Pancreas (tissue), 10 donors: ENCODE measurements at places on chromosomes 11 and 22. TPM values are rescaled to one million over a fixed set of nuclear protein-coding genes. Genes with fewer than 3 reads are reported as not detected.

- no peak for DNase-seq
- H3K4me1 ChIP-seq, result no peaks in the 10 kb centered on the region
- no peak overlapping the region for H3K27ac ChIP-seq
Measured at GRCh38 chr11:25970726-25971508, 361.0 kb upstream of the ANO3 start.

DNA sequence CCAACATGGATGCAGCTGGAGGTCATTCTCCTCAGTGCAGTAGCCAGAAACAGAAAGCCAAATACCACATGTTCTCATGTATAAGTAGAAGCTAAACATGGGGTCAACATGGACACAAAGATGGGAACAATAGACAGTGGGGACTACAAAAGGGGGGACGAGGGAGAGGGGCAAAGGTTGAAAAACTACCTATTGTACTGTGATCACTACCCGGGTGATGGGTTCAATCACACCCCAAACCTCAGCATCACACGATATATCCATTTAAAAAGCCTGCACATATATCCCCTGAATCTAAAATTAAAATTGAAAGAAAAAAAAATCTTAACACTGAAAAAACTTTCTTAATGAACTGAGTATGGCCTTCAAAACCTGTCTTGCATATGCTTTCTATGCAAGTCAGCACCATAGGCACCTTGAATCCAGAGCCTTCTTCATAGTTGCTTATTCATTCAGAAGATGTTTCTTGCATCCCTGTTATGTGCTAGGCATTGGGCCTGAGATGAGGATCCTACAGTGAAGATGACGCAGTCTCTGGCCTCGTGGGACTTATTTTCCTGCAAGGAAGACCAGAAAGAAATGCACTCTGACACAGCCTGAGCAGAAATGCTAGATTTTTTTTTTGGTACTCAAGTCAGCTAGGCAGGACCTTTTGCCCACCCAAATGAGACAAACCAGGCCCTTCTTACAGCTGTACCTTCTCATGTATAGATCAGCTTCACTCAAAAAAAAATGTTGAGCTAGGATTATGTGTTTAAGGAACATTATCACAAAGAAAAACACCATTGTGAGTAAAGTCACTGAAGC is 21.0 kb downstream of the NNMT start:
- no peak overlapping the region for H3K4me3 ChIP-seq
- H3K27ac ChIP-seq, result no peak overlapping the region
- no peak for DNase-seq
- H3K27me3 ChIP-seq, result no peaks in the 10 kb centered on the region

GRCh38 chr11:68214173-68215086 is 1.3 kb upstream of the KMT5B start:
- no peaks in the 10 kb centered on the region for H3K27me3 ChIP-seq
- peak overlapping the region; percentile 99 for H3K27ac ChIP-seq
- H3K4me3 ChIP-seq, result peak overlapping the region; percentile 77
- no peaks in the 10 kb centered on the region for H3K4me1 ChIP-seq

GRCh38 chr11:3232956-3233355 is 739 bp upstream of the MRGPRE start:
- H3K27ac ChIP-seq, result no peak overlapping the region
- no peaks in the 10 kb centered on the region for H3K36me3 ChIP-seq

DNA sequence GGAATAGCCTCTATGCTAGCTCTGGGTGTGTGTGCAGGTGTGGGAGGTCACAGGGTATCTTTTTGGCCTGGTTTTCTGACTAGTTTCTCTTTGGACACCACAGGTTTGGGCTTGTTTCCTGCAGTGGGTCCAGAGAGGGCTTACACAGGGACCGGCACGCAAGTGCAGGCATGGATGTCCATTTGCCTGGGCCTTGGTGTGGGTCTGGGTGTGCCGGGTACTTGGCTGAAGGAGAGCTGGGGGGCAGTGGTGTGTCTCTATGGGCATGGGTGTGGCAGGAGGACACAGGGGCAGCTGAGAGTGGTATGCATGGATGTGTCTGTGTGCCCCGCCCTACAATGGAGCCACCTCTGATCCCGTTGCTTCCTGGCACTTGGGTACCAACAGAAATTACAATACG is 7.5 kb upstream of the KCNJ11 start:
- H3K4me3 ChIP-seq, result no peak overlapping the region
- no peaks in the 10 kb centered on the region for H3K4me1 ChIP-seq
- no peak for DNase-seq
- no peaks in the 10 kb centered on the region for H3K36me3 ChIP-seq
- no peak overlapping the region for H3K27ac ChIP-seq

GRCh38 chr11:75204012-75204674 is 36.4 kb upstream of the TPBGL start:
- H3K4me1 ChIP-seq, result no peaks in the 10 kb centered on the region
- H3K36me3 ChIP-seq, result no peaks in the 10 kb centered on the region
- H3K27me3 ChIP-seq, result no peaks in the 10 kb centered on the region
- H3K4me3 ChIP-seq, result no peak overlapping the region
- DNase-seq, result no peak
- H3K27ac ChIP-seq, result no peak overlapping the region

DNA sequence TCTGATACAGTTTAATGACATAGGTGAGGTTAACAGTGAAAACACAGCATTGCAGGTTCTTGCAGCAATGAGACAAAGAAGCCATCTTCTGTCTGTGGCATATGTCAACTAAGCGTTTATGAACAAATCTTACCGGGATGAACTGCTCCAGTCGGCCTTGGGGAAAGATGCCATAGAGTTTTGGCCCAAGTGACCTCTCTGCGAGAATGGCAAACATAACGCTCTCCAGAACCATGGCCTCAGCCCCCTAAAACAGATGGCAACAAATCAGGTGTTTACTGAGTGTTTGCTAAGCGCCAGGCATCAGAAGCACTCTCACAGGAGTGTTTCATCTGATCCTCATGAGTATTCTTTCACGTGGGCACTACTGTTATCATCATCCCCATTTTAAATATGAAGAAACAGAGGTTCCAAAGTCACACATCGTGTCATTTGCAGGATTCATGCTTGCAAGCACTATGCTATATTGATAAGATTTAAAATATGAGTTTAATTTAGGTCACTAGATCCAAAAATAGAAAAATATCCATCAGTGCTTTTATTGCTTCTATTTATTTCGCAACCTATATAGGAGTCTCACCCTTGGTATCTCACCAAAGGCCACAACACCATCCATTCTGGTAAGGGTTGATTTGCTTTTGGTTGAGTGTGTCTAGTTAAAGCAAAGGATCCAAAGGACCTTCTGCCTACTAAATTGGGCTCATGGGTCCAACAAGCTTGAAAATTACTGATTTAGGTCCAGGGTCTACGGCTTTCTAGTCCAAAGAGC is 35.9 kb downstream of the TCIRG1 start:
- no peak overlapping the region for H3K4me3 ChIP-seq
- H3K36me3 ChIP-seq, result no peaks in the 10 kb centered on the region
- no peaks in the 10 kb centered on the region for H3K27me3 ChIP-seq
- no peak overlapping the region for H3K27ac ChIP-seq

DNA sequence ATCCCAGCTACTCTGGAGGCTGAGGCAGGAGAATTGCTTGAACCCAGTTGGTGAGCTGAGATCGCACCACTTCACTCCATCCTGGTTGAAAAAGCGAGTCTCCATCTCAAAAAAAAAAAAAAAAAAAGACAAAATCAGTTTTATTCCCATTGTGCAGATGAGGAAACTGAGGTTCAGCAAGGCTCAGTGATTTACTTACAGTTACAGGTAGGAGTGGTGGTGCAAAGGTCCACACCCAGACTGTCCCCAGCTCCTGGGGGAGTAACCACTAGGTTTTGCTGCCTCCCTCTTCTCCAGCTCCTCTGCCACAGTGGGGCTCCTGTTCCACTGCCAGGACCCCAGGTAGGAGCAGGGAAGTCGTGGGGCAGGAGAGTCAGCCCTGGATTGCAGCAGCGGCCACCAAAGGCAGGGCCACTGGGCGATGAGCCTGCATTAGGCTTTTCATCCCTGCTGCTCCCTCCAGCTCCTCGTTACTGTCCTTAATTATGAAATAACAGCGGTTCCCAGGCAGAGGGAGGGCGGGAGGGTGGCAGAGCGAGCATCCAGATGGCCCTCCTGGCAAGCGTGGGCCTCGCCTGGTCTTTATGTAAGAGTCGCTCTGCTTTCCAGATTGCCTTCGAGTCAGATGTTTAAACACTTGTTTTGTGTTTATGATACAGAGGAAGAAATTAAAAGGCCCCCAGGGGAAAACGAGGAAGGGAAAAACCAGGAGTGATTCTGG is 15.5 kb upstream of the RASD2 start:
- no peaks in the 10 kb centered on the region for H3K4me1 ChIP-seq
- no peak for DNase-seq

DNA sequence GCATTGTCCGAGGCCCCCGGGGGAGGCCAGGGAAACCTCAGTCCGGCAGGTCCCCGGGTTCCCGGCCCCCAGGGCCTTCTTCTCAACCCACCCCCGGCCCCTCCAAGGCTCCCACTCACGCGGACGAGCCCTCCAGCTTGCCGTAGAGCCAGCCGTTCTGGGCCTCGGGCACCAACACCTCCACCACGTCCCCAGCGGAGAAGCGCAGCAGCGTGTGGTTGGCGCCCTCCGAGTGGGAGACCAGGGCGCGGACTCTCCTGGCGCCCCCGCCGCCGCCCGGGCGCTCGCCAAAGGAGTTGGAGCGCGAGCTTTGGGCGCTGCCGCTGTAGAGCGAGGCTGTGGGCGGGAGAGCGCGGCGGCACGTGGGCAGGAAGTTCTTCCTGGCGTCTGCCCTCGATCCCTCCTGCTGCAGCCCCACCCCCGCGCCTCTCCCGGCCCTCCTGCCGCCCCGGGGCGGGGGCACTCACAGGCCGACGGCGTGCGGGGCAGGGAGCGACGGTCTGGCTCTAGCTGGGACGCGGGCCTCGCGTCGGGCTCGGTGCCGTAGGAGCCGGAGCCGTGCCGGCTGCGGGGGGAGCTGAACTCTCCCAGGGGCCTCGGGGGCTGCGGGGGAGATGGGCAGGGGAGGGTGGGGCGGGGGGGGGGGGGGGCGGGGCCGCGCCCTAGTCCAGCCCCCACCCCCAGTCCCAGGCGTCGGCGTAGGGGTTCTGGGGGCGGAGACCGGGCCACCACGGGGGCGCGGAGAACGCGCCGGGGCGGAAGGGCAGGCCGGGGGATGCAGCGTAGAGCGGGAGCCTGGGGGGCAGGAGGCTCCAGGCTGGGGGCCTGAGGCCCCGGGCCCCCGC is 4.9 kb upstream of the SLC16A8 start:
- H3K4me3 ChIP-seq, result no peak overlapping the region
- H3K27me3 ChIP-seq, result no peaks in the 10 kb centered on the region
- H3K4me1 ChIP-seq, result no peaks in the 10 kb centered on the region
- no peaks in the 10 kb centered on the region for H3K36me3 ChIP-seq
- no peak for DNase-seq

- H3K4me3 ChIP-seq, result no peak overlapping the region
- no peak overlapping the region for H3K27ac ChIP-seq
- H3K36me3 ChIP-seq, result peaks cover 3% of the 10 kb centered on the region
- H3K27me3 ChIP-seq, result no peaks in the 10 kb centered on the region
- no peak for DNase-seq
- H3K4me1 ChIP-seq, result no peaks in the 10 kb centered on the region
Measured at GRCh38 chr11:67178878-67179277, 59.8 kb downstream of the KDM2A start.

DNA sequence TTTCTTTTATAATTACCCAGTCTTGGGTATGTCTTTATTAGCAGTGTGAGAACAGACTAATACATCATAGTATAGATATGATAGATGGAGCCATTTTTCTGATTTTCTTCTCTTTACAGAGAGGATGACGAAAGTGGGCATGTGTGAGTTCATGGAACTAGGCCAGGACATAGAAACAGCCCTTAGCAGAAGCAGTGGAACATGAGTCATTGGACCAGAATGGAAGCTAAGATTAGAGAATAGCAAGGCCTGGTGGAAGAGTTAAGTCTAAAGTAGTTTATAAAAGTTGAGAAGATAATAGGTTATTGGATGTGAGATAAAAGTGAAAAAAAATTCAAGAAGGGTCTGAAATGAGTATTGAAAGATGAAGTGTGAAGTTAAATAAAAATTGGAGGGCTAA is 97.0 kb upstream of the MPPED2 start:
- no peak for DNase-seq
- H3K27me3 ChIP-seq, result no peaks in the 10 kb centered on the region
- no peak overlapping the region for H3K27ac ChIP-seq
- H3K4me1 ChIP-seq, result no peaks in the 10 kb centered on the region
- no peak overlapping the region for H3K4me3 ChIP-seq
- no peaks in the 10 kb centered on the region for H3K36me3 ChIP-seq

GRCh38 chr11:23577296-23577695 is 717.0 kb upstream of the CCDC179 start:
- no peaks in the 10 kb centered on the region for H3K4me1 ChIP-seq
- H3K36me3 ChIP-seq, result no peaks in the 10 kb centered on the region
- no peak overlapping the region for H3K27ac ChIP-seq
- DNase-seq, result no peak
- no peak overlapping the region for H3K4me3 ChIP-seq
- H3K27me3 ChIP-seq, result no peaks in the 10 kb centered on the region

DNA sequence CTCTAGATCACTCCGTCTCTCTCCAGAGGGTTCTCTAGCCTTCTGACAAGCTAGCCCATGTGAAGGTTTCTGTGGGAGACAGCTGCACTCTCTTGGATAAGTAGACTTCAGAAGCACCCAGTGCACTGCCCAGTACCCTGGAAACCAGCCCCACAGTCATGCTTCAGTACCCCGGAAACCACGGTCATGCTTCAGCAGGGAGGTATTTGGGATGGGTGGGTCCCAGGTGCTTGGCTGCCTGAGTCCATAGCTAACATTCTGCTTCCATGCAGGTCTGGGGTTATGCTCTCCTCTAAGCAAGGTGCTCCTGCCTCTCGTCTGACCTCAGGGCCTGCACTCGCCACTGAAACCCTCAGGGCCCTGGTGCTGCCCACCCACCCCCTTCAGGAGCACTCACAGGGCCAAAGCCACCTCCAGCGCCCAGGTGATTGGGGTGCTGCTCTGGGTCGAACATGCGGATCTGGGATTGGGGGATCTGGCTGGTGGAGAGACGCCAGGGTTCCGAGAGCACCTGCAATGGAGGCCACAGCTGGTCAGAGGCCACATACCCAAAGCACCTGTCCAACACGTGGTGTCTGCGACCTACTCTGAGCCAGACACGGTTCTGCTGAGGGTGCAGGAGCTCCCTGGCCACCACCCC is 7.3 kb upstream of the SYCE3 start:
- peaks cover 6% of the 10 kb centered on the region for H3K4me1 ChIP-seq
- no peaks in the 10 kb centered on the region for H3K36me3 ChIP-seq
- no peak overlapping the region for H3K27ac ChIP-seq
- H3K27me3 ChIP-seq, result no peaks in the 10 kb centered on the region

DNA sequence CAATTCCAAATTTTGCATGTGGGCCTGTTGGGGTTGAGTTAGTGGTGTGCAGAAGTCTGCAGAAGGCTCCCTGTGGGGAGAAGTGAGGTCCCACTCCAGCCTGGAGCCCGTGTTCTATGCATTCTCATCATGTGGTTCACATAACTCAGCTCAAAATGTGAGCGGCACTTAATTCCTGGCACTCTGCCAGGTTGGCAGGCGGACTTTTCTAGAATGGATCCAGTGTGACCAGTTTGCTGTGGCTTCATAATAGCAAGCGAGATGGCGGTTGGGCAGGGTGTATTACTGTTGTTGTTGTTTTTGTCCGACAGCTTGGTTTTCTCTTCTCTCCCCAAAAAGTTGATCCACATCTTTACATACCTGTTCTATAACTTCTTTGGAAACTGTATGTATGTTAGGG is 146.8 kb upstream of the TTC12 start:
- H3K36me3 ChIP-seq, result no peaks in the 10 kb centered on the region
- no peak for DNase-seq
- H3K4me3 ChIP-seq, result no peak overlapping the region

The GAL3ST3 gene
- total RNA-seq, result 0.83 TPM

The MIOX gene
- total RNA-seq, result not detected

The C11orf87 gene
- total RNA-seq, result not detected

The CACNA1I gene
- 0.05 TPM for total RNA-seq

The BTG4 gene
- total RNA-seq, result not detected

The GPR83 gene
- total RNA-seq, result not detected

The MCAM gene
- total RNA-seq, result 30.4 TPM

The ZFTA gene
- total RNA-seq, result 6.6 TPM
